ENCODE measurements at places on chromosomes 11 and 22.

- DNase-seq = no peak
These were observed 17.1 kb downstream of the BRSK2 start for GRCh38 chr11:1406571-1407485.

DNA sequence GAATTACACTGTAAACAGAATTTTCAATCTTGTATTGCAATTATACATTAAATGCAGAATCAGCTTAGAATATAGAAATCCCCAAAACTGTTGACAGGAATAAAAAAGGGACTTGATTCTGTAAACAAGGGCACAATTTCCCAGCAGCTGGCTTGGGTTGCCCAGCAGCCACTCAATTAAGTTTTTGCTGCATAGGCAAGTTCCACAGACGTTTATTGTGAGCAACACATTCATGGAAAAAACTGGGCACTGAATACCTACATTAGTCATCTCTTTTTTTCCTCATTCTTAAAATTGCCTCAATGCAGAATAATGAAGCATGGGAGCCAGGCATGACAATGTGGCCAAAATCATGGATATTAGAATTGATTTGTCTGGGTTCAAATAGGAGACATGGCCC lies 421.8 kb upstream of the ANO5 start:
- no peak for DNase-seq

DNA sequence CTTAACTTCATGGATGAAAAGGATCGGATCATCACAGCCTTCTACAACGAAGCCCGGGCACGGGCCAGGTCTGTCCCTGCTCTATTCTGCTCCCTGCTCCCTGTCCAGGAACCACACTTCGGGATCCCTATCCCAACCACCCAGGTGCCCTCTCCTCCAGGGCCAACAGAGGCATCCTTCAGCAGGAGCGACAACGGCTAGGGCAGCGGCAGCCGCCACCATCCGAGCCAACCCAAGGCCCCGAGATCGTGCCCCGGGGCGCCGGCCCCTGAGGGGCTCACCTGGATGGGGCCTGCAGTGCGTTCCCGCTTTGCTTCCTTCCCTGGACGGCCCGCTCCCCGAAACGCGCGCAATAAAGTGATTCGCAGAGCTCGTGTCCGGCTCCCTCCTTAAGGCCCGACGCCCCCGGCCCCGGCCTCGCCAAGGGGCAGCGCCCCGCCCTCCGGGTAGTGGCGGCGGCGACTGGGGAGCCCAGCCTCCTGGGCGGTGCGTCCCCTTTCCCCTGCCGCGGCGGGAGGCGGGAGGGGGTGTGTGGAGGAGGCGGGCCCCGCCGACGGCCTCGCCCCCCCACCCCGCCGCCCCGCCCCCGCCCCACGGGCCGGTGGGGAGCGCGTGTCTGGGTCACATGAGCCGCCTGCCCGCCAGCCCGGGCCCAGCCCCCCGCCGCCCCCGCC lies at the start of gene VEGFB:
VEGFB (plus strand) TSS at position 672 of the 674 bp plus-strand sequence. CDS start 250 bp downstream, outside the sequence.
- DNase-seq = peak; percentile 48

GRCh38 chr11:115439385-115439784 lies 64.8 kb downstream of the CADM1 start:
- DNase-seq = no peak

- no peak for DNase-seq
These were observed 32.2 kb downstream of the C22orf31 start for GRCh38 chr22:29029202-29030000.

- no peak for DNase-seq
These were observed 15.9 kb downstream of the RTN4RL2 start for GRCh38 chr11:57476047-57476756.

GRCh38 chr11:41522899-41523672 lies 63.6 kb upstream of the LRRC4C start:
- DNase-seq = no peak

GRCh38 chr11:66877588-66878385 lies 20.9 kb downstream of the LRFN4 start:
- DNase-seq = no peak

DNA sequence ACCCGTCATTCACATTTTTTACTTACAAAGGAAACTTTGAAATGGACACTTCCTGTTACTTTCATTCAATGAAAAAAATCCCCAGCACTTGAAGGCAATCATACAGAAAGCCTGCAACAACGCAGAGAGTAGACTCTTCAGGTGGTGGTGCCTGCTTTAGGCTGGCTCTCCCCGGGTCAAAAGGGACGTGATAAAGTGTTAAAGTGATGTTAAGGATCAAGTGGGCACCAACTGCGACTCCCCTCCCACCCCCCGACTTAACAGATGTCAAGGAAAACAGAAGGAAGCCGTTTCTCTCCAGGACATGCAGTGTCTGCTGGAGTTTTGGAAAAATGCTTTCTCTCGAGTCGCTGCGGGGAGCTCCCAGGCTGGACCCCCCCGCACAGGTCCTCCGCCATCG lies 414 bp upstream of the PNPLA3 start:
- DNase-seq = peak; percentile 53

GRCh38 chr11:59176330-59176729 lies 4.4 kb downstream of the DTX4 start:
- no peak for DNase-seq

DNA sequence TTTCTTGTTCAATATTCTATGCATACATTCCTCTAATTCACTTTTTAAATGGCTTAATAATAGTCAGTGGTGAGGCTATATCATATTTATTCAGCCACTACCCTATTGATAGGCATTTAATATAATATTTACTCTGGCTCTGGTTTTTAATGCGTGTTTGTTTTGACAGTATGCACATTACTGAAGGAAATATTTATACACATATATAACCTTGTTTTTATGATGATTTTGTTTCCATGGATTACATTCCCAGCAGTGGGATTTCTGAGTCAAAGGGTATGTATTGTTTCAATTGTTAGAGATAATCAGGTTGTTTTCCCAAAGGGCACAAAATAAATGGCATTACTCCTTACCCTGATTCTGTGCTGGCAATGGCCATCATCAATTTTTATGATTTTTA lies 105.8 kb downstream of the UVRAG start:
- peak; percentile 85 for DNase-seq

- DNase-seq = no peak
These were observed 887.5 kb downstream of the NTM start for GRCh38 chr11:132257871-132258270.

- DNase-seq = no peak
These were observed 306.3 kb upstream of the ANO3 start for GRCh38 chr11:26025676-26026075.

- DNase-seq = peak; percentile 1
These were observed 36.8 kb upstream of the GRIA4 start for GRCh38 chr11:105573091-105573490.

DNA sequence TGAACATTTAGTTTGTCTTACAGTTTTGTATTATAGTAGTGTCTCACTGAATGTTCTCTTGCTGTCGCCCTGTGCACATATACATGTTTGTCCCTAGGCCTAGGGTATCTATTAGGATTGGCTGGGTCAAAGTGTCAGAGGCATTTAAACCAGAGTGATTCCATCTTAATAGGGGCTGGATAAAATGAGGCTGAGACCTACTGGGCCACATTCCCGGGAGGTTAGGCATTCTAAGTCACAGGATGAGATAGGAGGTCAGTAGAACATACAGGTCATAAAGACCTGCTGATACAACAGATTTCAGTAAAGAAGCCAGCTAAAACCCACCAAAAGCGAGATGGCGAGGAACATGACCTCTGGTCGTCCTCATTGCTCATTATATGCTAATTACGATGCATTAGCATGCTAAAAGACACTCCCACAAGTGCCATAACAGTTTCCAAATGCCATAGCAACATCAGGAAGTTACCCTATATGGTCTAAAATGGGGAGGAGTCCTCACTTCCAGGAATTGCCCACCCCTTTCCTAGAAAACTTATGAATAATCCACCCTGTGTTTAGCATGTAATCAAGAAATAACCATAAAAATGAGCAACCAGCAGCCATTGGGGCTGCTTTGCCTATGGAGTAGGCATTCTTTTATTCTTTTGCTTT lies 82.6 kb downstream of the LDLRAD3 start:
- no peak for DNase-seq

DNA sequence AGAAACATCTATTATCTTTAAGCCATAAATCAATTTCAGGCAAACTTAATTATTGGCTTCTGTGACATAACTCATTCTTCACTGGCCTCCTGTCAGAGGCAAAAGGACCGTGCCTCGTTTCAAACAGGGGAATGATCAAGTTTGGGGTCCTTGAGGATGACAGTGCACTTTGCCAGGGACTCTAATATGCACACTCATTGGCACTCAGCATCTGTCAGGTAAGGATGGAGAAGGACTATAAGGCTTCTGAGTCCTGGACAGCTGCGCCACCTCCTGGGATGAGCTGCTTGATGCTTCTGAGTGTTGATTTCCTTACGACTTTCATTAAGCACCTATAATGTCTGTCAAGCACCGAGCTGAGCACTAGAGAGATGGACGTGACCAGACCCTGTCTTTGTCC lies 20.2 kb downstream of the BPIFC start:
- DNase-seq = peak; percentile 5

GRCh38 chr22:49224243-49224642 lies 603.4 kb downstream of the BRD1 start:
- DNase-seq = no peak

DNA sequence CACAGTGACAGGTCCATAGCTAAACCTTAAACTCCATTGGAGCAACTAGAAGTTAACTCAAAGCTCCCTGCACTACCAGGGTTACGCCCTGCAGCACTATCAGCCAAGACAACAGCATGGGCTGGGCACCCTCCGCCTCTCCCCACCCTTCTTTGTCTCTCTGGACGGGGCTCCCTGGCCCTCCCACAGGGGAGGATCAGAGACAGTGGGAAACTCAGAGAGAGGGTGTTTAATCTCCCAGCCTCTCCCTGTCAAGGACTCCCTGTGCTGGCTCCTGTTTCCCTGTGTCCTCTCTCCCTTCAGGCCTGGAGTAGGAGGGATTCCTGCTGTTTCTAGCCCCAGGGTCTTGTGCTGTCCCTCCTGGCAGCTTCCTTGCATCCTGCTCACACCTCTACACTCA lies 56.9 kb upstream of the CSNK2A3 start:
- DNase-seq = no peak

- DNase-seq = no peak
These were observed 24.0 kb upstream of the SMTN start for GRCh38 chr22:31056986-31057599.

GRCh38 chr22:31044262-31044861 lies 36.8 kb upstream of the SMTN start:
- no peak for DNase-seq

GRCh38 chr11:131560287-131560686 lies 189.9 kb downstream of the NTM start:
- no peak for DNase-seq

GRCh38 chr22:35303029-35303624 lies 3.4 kb downstream of the TOM1 start:
- DNase-seq = no peak

DNA sequence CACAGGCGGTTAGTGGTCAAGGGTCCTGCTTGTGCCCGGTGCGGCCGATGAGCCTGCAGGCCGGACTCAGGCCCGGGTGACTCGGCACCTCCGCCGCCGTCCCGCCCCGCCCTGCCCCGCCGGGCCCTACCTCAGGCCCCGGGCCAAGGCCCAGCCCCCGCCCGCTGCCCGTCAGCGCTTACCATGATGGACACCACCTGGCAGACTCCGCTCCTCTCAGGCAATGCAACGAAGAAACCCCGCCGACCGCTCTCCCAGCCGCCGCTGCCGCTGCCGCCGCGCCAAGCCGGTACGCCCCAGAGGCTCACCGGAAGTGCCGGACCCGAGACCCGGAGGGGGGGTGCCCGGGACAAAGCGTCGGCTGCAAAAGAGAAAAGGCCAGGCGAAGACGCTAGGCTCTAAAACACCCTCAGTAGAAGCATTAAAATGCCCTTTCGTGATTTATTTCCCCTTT lies at the start of gene UFD1:
UFD1 (minus strand) TSS at position 293 of the 454 bp plus-strand sequence; CDS start at position 185, 108 bp downstream.
- DNase-seq = no peak

DNA sequence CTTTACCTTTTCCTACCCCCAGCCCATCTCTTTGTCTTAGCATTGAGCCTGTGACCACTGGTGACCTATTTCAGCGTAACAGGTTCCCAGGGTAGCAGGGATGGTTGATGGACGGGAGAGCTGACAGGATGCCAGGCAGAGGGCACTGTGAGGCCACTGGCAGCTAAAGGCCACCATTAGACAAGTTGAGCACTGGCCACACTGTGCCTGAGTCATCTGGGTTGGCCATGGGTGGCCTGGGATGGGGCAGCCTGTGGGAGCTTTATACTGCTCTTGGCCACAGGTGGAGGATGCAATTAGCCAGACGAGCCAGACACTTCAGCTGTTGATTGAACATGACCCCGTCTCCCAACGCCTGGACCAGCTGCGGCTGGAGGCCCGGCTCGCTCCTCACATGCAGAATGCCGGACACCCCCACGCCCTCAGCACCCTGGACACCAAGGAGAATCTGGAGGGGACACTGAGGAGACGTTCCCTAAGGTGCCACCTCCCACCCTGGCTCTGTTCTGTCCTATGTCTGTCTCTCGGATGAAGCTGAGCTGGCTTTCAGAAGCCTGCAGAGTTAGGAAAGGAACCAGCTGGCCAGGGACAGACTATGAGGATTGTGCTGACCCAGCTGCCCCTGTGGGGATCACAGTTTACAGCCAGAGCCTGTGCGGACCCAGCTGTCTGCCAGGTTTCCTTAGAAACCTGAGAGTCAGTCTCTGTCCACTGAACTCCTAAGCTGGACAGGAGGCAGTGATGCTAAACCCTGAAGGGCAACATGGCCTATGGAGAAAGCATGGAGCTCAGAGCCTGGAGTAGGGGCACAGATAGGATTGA lies 29.8 kb downstream of the PIK3IP1 start:
- DNase-seq = no peak

DNA sequence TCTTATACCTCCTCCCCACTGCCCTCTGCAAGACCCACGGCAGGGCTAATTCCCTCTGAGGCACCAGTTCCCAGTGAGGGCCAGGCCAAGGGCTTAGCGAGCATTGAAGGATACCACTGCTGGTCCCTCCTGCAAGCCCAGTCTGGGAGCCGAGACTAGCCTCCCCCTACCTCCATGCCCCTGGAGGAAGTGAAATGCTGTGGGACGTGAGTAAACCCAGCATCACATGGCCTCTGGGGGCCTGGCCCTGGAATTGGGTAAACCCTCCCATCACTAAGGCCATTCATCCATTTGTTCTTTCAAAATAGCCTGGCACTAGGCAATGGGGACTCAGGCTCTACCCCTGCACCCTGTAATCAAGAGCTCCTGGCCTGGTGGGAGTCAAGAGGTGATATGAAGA lies 24.7 kb downstream of the ARAP1 start:
- DNase-seq = no peak

GRCh38 chr11:116931206-116931953 lies 94.0 kb upstream of the APOA1 start:
- peak; percentile 16 for DNase-seq

GRCh38 chr11:708511-708910 lies 2.5 kb downstream of the EPS8L2 start:
- no peak for DNase-seq

Data from endothelial cell of umbilical vein (primary cell).